ENCODE measurements at places on chromosomes 2 and 18.

- DNase-seq = peak; percentile 68
Observed at GRCh38 chr2:86035883-86036668, 69.6 kb downstream of the POLR1A start.

GRCh38 chr2:133143645-133144044, 424.6 kb downstream of the NCKAP5 start:
- DNase-seq = no peak

DNA sequence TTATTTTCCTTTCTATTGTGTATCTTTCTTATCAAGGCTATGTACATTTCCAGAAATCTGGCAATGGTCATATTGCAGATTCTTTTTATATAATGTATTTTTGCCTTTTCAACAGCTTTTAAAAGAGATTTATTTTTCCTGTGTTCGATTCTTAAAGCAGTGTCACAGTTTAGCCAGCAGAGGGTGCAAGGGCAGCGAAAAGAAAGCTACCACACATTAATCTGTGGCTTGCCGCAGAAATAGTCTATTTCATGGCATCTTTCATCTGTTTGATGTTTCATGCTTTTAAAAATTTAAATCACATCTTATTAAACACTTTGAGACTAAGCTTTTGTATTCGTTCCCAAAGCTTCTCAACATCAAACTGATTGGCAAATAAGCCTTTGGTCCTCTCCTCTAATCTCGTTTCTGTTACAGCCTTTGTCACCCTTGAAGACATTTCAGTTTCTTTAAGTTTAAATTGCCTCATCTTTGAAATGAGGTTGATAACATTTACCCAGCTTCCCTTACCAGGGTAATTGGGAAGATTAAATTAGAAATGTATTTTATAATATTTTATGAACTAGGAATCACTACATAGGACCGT, 73.3 kb downstream of the PIK3C3 start:
- peak; percentile 29 for DNase-seq

GRCh38 chr2:122883849-122884248, 1128.4 kb downstream of the TSN start:
- DNase-seq = no peak

DNA sequence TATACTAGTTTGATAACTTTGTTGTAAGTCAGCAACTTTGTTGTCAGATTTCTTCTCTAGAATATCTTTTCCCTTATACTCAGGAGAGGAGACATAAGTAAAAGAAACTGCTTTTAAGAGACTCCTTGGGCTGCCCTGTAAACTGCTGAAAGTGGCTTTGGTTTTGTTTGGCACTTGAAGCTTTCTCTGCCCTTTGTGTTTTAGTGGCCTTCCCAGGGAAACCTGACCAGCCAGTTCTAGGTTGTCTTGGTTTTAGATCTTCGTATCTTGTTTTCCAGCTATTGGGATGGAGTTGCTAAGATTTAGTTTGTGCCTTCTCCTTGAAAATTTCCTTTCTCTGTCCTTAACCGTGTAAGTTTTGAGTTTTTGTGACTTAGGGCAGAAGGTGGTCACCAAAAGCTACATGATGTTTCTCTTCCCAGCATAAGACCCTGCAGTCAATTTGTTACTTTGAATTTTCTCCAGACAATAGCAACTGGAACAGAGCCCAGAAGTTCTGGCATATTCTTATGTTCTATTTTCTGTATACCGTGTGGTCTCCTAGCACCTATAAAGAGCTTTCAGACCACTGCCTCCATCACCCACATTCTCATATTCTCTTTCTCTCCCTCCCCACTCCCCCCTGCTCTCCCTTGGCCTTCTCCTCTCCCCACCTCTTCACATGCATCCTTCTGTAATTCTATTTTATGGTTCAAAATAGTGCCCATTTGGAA, 81.1 kb downstream of the BOLA3 start:
- DNase-seq = no peak

GRCh38 chr18:6031442-6031841, 136.1 kb upstream of the TMEM200C start:
- DNase-seq = no peak

GRCh38 chr18:79108549-79109215, 39.5 kb downstream of the ATP9B start:
- no peak for DNase-seq

DNA sequence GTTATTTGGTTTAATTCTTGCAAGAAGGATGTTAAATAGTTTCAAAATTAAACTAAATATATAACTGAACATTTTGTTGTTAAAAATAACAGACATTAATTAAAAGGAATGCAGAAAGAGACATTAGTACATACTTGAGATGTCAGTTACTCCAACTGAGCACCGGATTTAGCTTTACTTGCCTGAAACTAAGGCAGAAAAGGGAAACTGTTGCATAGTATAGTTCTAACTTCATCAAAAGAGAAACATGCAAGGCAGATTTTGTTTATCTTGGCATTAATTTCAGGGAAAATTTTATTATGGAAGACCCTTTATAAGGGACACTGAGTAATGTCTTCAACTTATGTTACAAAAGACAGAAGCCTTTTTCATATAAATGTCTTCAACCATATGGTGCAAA, 218.3 kb downstream of the STK39 start:
- DNase-seq = no peak

DNA sequence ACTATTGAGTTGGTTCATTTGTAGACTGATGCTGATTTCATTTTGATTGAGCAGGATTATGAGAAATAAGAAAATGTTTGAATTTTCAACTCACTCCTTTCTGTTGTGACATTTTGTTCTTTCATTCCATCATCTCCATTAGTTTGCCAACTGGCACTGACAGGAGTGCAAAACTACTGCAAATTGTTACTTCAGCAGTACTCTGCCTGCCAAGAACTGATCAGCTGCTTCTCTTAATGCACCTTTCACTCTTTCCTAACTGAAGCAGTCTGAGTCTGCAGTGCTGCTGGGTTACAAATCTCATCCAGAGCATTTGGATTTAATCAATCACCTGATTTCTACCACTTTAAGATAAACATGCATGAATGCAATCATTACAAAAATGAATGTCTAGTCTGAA, 70.9 kb downstream of the TMEFF2 start:
- DNase-seq = no peak

DNA sequence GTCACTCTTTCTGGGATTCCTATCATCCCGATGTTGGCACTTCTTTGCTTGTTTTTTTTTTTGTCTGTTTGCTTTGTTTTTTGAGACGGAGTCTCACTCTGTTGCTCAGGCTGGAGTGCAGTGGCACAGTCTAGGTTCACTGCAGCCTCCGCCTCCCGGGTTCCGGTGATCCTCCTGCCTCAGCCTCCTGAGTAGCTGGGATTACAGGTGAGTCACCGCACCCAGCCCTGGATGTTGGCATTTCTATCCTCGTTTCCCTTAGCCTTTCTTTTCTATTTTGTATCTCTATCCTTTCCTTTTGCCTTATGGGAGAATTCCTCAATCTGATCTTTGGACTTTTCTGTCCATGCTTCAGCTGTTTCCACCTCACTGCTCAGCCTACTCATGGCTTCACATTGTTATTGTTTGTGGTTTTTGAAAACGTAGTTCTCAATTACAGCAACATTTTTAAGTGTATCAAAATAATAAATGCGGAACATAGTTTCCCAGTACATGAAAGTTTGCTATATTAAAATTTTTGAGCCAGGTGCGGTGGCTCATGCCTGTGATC, 62.1 kb upstream of the ZNF516 start:
- DNase-seq = no peak

- DNase-seq = no peak
Observed at GRCh38 chr2:109337221-109337620, 208.2 kb downstream of the SH3RF3 start.

GRCh38 chr2:68478688-68479087, 11.3 kb downstream of the APLF start:
- DNase-seq = no peak
